ENCODE measurements at places on chromosomes 1 and 21.

DNA sequence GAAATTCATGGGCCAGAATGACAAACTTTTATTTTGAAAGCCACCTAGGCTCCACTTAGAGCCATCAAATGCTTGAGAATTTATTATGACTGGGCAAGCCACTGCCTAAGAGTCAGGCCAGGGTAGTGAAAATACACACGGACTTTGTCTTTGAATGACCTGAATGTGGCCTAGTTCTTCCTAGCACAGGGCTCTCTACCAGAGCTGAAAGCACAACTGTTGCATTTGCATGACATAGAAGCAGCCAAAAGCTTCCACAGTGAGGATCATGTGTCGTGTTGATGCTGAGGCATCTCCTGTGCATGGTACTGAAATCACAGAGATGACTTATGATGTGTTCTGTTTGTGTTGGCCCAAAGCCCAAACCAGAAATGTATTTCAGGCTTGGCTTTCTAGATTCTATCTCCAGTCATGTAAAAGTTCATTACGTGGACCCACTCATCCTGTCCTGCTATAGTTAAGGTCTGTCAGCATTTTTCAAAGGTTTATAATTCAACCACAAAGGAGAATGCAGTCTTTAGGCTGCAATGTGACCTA lies 164.0 kb upstream of the UBE2U start:
- no peak for DNase-seq

DNA sequence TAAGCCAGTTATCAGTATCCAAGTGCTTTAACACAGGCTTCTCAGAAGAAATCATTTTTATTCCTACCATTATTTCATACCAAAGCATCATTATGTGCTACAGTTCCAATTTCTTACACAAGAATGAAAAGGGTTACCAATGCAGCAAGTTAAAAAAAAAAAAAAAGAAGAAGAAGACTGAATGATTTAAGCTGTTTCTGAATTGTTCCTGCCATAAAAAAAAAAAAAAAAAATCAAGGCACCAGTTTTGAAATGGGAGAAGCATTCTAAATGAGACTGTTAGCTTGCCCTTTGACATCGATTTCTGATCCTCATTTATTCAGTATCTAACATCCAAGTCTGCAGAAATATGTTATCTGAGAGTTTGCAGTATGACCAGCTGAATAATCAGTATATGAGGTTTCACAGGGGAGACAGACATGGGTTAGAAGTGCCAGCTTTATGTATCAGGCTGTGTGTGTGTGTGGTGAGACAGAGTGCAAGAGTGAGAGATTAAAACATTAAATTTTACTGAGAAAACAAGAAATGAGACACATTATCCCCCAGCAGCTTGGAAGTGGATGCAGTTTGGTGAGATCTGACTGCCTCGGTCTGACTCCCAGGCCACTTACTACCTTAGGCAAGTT lies 105.8 kb downstream of the COLGALT2 start:
- no peak for DNase-seq

DNA sequence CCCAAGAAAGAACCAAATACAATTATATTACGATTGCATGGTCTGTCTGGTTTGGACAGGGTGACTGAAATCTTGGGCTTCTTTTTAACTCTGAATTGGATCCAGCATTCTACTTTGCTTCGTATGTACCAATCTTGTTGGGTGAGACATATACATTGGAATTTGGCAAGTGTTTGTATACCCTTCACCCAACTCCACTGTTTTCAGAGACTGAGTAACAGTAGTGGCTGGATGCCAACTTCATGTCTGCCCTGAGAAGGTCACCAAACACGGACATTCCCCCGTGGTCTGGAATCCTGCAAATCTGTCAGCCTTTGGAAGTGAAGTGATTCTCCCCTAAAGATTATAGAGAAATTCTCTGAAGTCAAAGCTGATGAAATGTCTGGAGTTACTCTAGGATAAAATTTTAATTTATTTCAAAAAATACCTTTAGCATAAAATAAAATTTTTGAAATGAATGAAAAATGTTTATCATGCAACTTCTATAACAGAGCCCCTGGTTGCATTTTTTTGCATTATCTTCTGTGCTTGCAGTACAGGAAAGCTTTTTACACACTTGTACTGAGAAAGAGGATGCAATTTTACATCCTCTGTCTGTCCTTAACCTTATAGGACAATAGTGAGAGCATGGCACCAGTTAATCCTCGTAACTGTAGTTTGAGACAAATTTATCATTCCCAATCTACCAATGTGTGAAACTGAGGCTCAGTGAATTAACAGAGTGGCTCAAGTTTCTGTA lies 201.8 kb downstream of the DISC1 start:
- DNase-seq: no peak

GRCh38 chr1:244197851-244198375 lies 146.8 kb downstream of the ZBTB18 start:
- no peak for DNase-seq

DNA sequence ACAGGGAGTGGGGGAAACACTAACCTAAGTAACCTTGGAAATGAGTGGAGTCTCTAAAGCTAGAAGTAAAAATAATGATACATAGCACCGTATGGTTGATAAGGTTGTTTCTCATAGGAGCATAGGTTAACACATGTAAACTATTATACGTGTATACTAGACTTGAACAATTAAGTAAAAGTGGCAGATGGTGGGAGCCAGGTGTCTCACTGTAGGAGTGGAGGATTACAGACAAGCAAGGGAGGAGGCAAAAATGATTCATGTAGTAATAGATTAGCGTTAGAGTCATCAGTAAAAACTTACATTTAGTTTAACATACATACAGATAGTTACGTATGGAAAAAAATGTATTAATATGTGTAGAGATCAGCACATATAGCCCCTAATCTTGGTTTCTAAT lies 138.4 kb upstream of the DSCAM start:
- no peak for DNase-seq

DNA sequence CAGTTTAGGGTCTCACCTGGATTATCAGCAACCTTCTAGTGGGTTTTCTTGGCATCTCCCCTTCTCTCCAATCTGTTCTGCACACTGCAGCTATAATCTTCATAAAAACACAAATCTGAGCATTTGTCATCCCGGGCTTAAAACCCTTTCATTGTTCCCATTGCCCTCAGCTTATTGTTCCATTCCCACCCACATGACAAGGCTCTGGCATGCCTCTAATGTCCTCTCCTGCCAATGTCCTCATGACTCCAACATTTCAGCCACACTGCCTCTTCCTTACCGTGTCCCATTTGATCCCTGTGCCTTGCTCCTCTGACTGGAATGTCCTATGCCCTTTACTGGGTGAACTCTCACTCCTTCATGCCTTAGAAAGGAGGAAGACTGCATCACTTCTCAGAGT lies 7.5 kb upstream of the DPH2 start:
- DNase-seq: no peak

- peak; percentile 18 for DNase-seq
Measured at GRCh38 chr21:46099476-46099875, 1.6 kb downstream of the COL6A2 start.

DNA sequence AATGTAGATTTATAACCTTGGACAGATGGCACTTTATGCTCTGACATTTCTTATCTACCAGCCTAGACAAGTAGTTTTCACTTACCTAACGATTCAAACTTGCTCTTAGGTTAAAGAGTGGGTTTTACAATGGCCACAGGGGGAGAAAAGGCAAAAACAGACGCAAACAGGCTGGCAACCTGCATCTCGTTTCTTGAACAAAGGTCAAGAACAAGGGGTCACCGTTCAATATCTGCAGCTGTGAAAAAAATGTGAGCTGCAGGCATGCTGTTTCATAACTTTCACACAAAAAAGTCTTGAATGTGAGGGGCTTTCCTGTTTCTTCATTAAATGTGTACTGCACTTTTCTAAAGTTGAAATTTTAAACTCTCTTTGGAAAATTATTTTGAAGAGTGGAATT lies 49.4 kb downstream of the SYDE2 start:
- DNase-seq: no peak

GRCh38 chr1:99270646-99271045 lies 6.4 kb downstream of the PLPPR4 start:
- DNase-seq: no peak

DNA sequence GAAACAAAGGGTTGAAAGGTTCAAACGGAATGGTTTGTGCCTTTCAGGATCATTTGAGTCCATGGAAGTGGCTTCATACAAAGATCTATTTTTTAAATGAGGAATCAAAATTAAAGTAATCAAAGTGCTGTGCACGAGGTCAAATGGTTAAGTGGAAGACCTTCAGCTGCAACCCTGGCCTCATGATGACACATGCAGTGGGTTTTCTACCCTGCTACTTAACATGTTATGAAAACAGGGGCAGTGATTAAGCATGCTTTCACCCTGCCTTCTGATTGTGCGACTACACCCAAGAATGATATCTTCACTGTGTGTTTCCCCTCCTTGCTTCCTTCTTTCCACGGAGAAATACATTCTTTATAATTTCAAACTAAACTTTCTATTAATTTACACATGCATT lies 604.2 kb downstream of the LRRIQ3 start:
- DNase-seq: no peak

GRCh38 chr1:112396653-112397471 lies 848 bp downstream of the CTTNBP2NL start:
- no peak for DNase-seq

DNA sequence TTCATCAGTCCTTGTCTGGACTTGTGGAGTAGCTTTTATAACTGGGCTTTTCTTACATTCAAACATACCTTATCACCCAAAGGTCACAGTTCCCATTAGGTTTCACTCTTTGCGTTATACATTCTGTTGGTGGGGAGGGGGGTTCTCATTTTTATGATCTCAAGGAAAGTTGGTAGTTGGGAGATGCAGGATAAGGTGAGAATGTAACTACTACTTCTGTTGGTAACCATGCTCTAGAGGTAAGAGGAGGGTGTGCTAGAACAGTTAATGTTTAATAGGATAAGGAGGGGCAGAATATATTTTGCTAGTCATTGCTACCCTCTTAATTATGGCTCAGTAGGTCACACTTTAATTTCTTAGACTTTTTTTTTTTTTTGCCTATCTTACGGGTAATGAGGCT lies 10.7 kb downstream of the YBX1 start:
- no peak for DNase-seq

DNA sequence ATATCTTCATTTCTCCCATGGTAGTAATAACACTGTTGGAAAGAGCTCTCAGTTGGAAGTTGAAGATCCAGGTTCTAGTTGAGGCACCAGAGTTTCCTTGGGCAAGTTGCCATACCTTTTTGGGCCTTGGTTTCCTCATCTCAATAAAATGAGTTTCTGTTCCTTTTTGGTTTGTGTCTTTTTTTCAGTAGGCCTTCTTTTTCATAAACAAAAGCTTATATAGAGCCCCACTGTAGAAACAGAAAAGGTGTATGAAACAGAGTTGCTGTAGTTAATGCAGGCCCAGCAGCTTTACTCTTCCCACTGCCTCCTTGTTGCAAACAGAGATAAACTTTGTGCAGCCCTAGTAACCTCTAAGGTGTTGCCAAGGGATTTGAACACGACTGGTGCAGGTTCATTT lies 41.7 kb downstream of the WNT4 start:
- DNase-seq: no peak

- DNase-seq: no peak
Measured at GRCh38 chr1:74474585-74474984, 37.8 kb downstream of the LRRC53 start.

GRCh38 chr1:32887623-32888022 lies 1.3 kb downstream of the HPCA start:
- DNase-seq: no peak

- DNase-seq: no peak
Measured at GRCh38 chr1:62208970-62209369, 14.3 kb downstream of the L1TD1 start.

DNA sequence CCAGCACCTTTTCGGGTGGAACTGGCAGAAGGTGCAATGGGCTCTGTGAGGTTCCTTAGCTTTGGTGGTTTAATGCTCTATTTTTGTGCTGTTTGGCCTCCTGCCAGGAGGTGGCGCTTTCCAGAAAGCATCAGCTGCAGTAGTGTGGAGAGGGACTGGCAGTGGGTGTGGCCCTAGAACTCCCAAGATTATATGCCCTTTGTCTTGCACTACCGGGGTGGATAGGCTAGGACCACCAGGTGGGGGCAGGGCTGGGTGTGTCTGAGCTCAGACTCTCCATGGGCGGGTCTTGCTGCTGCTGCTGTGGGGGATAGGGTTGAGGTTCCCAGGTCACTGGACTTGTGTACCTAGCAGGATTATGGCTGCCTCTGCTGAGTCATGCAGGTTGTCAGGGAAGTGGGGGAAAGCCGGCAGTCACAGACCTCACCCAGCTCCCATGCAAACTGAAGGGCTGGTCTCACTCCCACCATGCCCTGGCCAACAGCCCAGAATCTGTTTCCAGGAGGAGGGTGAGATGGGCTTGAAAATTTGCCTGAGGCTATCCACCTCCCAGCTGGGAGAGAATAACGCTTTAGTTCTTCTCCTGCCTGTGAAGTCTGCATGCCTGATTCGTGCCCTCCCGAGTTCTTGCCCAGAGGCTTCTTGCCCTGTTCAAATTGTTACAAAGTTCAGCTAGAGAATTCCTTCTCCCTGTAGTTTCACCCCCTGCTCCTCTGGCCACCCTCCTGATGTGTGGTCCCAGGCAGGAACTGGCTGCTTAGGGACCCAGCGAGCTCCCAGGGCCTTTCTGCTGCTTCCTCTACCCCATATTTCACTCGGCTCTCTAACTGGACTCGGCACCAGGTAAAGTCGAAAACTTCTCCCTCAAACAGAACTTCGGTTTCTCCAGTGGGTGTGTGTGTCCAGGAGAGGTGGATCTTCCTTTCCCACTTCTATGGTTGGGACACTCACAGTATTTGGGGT lies 76.5 kb upstream of the BTG3 start:
- DNase-seq: peak; percentile 54

DNA sequence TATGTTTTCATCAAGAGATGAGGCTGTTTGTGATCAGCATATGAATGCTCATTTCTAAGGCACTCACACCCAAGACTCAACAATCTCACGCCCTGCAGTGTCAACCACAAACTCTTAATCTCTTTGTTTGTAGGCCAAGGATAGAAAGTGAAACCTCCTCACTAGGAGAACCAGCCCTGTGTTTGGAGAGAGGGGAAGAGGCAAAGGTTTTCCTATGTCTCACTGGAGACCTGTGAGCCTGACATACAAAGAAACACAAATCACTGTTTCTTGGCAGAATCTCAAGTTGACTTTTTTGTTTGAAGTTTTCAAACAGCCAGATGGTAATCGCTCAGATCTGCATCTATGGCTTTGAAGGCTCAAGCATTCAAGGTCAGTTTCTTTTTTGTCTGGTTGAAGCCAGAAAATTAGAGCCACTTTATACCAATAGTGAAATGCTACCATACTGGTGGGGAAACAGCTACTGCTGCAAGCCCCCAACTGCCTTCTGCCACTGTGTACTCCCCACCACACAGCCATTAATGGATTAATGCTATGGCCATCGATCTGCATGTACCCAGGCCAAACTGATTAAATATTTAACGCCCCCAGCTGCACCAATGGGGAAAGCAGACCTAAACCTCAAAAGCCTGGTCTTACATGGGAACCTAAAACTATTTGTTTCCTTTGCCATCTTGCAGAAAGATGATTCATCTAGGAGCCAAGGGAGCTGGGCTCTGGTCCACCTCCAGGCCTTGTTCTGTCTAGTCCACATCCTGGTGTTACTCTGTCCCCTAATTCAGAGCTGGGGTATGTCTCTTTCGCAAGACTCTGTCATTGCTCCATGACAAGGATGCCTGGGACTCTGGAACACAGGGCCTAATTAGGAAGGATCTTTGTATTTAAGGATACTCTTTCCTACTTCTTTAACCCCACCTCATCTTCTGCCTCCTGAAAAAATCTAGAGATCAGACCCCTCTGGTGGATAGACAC lies 16.3 kb downstream of the PDZK1 start:
- DNase-seq: peak; percentile 75

- DNase-seq: no peak
Measured at GRCh38 chr1:24107462-24108138, 4.3 kb downstream of the MYOM3 start.

GRCh38 chr1:165647970-165648369 lies 16.9 kb downstream of the MGST3 start:
- DNase-seq: no peak

- DNase-seq: no peak
Measured at GRCh38 chr1:86616871-86617270, 70.0 kb downstream of the CLCA4 start.
